T47D (cell line): ENCODE measurements at places on chromosomes 3 and 15.

- DNase-seq, result no peak
These were observed 87.1 kb downstream of the SCN11A start for GRCh38 chr3:38964646-38965045.

DNA sequence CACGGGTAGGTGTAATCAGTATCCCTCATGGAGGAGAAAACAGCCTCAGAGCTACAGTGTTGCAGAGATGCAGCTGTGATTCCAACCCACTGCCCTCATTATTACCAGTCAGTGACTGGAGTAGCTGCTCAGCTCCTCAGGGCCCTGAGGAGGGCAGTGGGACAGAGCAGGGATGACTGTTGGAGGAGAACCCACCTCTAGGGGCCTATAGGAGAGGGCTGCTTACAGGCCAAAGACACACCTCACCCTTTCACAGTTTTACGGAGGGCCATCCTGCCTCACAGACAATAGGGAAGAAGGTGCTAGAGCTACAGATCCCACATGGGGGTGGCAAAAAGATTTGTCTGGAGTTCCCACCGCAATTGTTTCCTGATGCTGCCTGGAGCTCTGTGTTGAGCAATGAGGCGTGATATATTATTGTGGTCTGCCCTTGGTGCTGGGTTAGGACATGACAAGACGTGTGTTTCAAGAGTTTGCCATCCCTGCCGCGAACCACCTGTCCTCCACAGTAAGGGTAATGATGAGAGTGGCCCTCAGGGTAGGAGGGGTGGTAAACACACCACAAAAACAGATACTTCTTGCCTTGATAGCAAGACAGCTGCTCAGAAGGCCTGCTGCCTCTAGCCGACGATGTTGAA lies 140.5 kb upstream of the TPM1 start:
- no peak for DNase-seq

GRCh38 chr15:65521350-65521749 lies 3.9 kb upstream of the DPP8 start:
- DNase-seq, result no peak

- no peak for DNase-seq
These were observed 411 bp upstream of the EIF2B5 start for GRCh38 chr3:184134746-184135148.

DNA sequence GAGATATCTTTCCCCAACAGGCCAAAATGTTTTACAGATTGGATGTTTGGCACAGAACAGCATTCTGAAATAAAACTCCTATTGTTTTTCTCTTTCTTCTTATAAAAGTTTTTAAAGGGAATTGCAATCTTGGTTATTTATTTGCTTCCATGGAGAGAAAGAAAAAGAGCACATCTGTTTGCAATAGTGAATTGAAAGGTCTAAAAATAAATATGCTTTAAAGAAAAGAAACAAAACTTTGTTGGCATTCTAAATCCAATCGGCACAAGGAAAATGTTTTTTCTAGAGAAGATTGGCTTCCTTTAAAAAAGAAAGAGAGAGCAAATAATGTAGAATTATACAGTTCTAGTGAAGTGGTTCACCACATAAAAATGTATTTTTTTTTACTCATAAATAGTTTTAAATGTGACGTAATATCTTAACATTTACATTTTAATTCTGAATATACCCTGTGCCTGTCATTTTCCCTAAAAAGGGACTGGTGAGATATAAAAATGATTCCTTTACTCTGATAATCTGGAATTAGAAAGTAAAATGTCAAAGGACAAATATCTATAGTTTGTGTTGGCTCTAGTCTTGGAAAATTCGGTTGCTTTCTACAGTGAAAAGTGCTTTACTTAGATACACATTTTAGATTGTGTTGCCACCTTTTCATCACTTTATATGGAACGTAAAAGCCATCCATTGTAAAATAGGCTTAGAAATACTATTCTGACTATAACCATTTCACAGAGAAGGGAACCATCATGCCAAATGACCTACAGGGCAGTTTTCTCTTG lies 257.4 kb upstream of the CBLB start:
- DNase-seq, result no peak

DNA sequence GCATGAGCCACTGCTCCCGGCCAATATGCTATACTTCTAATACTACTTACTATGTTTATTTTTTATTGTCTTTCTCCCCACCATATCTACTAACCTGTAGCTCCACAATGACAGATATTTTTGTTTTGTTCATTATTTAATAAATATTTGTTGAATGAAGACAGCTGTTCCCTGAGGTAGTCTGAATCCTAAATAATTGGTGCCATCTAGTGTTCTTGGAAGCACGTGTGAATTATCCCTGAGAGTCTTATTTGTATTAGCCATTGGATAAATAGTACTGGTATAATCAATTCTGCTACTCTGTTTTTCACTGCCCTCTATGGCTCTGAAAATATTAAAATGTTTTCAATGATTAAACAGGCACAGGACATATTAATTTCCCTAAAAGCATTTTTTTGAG lies 5.6 kb upstream of the APPL1 start:
- peak; percentile 47 for DNase-seq

DNA sequence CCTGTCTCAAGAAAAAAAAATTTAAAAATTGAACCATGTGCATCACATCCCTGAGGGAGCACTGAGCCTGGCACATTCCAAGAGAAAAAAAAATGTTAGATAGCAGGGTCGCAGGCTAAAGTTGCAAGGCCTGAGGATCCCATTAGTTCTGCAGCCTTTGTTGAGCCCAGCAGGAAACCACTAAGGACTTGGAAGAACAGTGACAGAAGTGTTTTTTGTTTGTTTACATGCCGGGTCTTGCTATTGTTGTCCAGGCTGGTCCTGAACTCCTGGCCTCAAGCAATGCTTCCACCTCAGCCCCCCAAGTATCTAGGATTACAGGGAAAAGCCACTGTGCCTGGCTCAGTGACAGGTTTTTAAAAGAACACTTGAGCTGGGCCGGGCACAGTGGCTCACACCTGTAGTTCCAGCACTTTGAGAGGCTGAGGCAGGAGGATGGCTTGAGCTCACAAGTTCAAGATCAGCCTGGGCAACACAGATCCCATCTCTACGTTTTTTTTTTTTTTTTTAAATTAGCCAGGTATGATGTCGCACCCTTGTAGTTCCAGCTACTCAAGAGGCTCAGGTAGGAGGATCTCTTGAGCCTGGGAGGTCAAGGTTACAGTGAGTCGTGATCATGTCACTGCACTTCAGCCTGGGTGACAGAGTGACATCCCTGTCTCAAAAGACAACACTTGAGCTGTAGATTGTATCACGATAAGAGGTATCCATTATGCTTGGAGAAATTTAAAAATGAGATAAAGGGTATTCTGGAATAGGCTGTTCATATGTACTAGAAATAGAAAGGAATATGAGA lies 15.2 kb downstream of the CHAC1 start:
- DNase-seq, result no peak

DNA sequence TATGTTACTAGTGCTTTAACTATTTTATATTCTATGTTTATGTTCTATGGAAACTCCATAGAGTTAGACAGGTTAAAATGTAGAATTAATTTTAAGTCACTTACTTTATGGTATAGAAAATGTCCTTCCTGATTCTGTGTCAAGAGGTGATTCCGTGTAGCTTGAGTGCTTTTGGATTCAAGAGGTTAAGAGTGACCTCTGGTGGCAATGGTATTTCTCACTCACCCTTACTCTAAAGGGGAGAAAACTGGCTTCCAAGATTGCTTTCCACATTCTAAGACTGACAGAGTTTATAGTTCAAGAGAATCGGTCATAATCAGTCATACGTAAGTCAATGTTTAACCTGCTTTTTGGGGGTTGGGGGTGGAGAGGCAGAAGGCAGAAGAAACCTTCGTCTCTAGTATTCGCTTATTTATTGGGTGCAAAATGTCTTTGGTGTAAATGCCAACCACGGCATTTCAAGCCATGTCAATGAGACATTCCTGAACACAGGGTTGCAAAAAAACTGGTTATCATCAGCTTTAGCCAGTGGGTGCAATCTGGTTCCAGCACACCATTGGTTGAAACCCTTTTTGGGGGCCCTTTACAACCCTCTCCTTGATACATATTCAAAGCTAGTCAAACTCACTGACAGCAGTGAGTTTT lies 92.0 kb upstream of the VGLL3 start:
- DNase-seq, result peak; percentile 74

DNA sequence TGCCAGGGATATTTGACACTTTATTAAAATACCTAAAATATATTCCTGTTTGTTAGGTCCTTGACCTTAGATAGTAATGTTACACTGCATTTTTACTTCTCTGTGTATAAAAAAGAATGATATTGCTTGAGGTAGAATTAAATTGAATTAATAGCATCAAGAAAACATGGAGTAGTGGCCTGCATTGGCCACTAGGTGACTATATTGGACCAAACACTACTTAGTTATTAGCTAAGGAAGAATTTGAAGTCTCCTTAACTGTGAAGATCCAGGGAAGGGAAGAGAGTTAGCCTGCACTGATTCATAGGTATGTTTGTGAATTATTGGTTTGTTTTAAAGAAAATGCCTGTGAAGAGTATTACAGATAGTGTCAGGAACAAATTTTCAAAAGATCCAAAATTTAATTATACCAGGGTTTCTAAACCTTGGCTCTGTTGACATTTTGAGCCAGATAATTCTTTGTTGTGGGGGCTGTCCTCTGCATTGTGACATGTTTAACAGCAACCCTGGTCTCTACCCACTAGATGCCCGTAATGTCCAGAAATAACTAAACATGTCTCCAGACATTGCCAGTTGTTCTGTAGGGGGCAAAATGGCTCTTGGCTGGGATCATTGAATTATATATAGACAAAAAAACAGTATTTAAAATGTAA lies 103.6 kb upstream of the THSD4 start:
- DNase-seq, result peak; percentile 33

DNA sequence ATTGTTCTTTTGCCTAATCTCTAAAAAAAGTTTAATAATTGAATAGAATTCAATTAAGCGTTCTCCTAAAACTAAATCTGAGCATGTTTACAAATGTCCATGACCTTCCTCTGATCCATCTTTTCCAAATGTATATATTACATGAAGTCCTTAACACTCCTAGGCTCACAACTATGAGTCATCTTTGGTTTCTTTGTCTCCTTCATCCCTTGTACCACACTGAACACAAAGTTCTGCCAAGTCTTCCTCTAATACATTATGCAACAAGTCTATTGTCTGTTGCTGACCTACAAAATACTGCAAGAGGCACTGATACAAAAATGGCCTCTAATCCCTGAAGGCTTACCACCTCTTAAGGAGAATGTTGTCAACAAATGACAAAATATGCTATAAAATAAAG lies 550.2 kb downstream of the PYDC2 start:
- no peak for DNase-seq

DNA sequence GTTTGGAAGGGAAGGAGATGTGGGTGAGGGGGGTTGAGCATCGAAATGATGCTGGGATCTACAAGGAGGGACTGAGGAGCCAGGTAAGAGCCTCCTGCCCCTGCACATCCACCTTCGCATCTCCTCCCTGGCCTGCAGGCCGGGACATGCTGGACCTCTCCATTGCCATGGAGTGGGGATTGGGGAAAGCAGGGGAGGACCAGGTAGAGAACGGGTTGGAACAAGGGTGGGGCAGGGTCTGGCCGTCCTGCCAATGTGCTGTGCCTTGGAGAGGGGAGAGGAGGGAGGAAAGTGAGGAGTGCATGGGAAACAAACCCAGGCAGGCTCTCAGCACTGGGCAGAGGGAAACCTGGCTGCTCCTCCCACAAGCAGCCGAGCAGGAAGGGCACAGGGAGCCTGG lies 10.6 kb downstream of the PLA2G4B start:
- no peak for DNase-seq

DNA sequence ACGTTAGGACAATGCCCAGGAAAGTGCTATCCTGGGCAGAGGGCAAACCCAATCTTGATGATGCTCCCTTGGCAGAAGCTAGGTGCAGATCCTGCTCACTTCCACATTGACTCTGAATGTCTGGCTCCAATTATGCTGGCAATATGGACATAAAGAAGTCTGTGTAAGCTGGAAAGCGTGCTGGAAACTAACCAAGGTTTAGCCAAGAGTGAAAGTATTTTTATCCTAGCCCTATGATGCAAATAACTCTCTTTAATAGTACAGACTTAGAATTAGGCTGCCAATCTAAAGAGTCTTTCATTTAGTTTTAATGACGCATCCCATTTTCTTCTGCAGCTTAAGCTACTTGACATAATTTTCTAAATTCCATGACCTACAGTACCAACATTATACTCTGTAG lies 571.8 kb downstream of the TUSC7 start:
- no peak for DNase-seq

DNA sequence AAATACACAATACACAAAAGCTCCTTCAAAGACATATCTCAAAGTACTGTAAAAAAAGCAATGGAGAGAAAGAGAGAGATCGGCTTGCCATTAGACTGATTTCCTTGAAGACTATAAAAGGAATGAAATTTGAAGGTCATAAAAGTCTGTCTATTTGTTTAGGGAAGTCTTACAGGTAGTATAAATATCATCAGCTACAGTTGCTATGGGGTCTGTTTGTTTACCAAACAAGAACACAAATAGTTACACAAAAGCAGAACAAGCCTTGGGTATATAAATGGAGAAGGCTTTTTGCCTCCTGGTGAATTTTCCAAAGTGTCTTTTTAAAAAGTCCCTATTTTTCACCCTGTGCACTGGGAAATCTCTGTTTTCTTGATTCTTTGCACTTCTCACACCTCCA lies 552.3 kb downstream of the FOXP1 start:
- DNase-seq, result no peak

DNA sequence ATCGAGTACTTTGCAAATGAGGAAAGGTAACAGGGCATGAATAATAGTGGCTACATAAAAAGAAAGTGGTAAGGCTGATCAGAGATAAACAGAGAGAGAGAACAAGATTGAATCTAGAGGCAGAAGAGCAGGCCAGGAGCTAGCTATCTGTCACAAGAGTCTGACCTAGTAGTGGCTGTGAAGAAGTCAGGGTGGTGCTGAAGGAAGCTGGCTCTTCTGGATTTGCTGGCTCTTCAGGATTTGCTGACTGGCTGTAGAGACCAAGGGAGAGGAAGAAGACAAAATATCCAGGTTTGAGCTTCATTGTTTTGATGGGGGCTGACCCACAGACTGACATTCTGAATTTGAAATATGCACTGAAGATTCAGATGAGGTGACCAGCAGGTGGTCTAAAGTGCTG lies 142.3 kb downstream of the SSR3 start:
- peak; percentile 66 for DNase-seq

- DNase-seq, result no peak
These were observed 275.5 kb downstream of the SHOX2 start for GRCh38 chr3:157830556-157831236.

DNA sequence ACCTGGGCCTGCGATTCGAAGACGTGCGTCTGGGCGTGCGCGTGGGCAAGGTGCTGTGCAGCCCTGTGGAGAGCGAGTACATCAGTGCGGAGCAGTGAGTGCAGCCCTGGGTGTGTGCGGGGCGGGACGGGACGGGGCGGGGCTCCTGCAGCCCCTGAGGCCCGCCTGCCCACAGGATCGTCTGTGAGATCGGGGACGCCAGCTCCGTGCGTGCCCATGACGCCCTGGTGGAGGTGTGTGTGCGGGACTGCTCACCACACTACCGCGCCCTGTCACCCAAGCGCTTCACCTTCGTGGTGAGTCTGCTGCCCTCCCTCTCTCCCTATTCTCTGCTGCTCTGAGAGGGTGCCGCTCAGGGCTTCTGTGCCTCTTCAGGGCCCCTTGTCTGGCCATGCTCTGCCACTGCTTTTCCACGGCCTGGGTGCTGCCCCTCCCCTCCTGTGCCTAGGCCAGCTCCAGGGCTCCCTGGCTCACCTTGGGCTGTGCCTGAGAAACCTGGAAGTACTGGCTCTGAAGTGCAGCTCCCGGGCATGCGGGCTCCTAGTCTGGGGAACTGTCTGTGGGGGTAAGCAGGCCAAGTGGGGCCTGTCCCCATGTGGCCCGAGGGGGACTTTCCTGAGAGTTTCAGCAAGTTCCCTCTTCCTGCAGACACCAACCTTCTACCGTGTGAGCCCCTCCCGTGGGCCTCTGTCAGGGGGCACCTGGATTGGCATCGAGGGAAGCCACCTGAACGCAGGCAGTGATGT lies 31.8 kb downstream of the PLXNA1 start:
- no peak for DNase-seq

- no peak for DNase-seq
These were observed 257.2 kb upstream of the NECTIN3 start for GRCh38 chr3:110814170-110815007.
